CD4-positive, CD25-positive, alpha-beta regulatory T cell (primary cell): ENCODE measurements at places on chromosomes 2 and 18.

GRCh38 chr2:8551622-8552074, 130.2 kb upstream of the ID2 start:
- DNase-seq = no peak

DNA sequence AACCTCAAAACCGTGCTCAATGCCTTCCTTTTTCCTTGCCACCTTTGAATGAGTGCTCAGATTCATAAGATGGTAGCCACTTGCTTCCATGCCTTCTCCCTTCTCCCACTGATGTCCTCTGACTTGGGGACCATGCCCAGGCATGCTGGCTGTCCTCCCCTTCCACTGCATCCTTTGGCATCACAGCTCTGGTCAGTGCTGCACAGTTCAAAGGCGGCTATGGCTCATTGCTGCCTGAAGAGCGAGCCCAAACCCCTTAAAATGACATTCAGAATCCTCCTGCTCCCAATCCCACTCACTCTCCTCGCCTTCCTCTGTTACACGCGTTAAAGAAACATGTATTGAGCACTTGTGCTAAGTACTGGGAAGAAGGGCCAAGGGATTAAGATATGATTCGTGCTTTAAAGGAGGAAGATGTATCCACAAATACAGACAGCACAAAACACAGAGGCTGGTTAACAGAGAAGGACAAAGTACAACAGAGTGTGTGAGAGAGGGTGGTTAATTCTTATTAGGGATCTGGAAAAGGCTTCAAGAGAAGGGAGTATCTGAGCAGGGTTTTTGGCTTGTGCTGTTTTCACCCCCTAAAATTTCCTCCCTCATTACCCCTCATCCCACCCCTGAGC, 81.8 kb downstream of the CERKL start:
- no peak for DNase-seq

DNA sequence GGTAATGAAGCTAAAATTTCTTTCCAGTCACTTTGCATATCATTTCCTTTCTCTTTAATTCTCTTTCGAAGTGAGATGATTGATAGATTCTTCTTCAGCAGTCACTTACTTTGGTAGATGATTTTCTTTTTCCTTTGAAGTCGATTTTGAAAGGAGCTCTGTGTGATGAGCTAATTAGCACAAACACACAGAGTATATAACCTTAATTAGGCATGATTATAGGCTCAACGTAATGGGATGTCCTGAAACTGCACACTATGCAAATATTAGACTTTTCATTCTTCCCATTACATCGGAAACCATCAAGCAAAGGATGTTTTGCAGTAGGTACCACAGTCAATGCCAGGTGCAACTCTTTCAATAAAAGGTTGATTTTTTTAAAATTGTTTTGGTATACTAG, 6.4 kb upstream of the CTLA4 start:
- peak; percentile 79 for DNase-seq

GRCh38 chr2:68588589-68588988, 54.8 kb upstream of the PROKR1 start:
- no peak for DNase-seq

GRCh38 chr2:139790807-139791752, 1010.9 kb upstream of the NXPH2 start:
- no peak for DNase-seq

- DNase-seq = peak; percentile 11
Observed at GRCh38 chr2:152648336-152648735, 68.9 kb downstream of the PRPF40A start.

DNA sequence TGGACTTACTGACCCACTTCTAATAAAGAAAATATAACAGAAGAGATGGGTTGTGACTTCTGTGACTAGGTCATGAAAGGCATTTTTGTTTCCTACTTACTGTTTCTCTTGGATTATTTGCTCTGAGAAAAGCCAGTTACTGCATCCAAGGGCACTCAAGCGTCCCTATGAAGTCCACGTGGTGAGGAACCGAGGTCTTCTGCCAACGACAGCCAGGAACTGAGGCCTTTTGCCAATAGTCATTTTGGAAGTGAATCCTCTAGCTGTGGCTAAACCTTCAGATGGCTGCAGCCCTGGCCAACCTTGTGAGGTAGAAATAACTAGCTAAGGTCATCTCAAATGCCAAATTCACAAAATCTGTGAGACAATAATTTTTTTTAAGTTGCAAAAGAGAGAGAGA, 449.8 kb upstream of the RGPD4 start:
- DNase-seq = no peak

GRCh38 chr18:79393635-79394533, 1.8 kb upstream of the NFATC1 start:
- peak; percentile 41 for DNase-seq

DNA sequence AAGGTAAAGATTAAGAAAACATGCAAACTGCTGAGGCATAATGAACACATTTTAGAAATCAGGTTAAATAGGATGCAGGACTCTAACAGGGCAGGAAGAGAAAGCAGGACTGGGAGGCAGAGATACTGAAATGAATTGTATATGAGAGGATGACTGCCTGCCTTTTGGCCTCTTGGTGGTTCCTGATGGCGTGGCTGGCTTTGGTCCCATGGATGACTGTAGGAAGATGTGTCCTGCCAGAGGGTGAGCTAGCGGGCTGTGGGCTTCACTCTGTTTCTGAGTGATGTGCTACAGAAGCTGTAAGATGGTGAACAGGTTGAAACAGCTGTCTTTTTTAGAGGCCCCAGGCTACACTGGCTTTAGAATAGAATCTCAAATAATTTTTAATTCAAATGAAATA, 517.0 kb downstream of the SLC4A3 start:
- DNase-seq = no peak

DNA sequence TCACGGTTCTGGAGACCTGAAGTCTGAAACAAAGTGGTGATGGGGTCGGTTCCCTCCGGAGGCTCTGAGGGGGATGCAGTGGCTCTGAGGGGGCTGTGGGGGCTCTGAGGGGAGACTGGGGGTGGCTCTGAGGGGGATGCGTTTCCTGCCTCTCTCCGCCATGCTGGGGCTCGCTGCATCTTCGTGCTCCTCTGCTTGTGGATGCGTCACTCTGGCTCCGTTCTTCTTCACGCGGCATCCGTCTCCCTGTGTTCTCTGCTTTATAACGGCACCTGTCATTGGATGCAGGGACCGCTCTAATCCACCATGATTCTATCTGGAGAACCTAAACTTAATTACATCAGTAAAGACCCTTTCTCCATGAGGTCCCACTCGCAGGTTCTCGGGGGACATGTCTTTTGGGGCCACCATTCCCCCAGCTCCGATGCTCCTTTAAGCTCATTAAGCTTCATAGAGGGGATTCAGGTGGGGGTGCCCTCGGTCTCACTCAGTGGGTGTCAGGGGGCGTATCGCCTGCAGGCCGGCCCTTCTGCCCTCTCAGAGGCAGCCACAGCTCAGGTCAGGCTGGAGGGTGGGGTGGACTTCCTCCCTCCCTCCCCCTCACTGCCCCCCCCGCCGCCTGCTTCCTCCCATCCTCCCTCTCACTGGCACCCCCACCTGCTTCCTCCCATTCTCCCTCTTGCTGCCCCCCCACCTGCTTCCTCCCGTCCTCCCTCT, 18.4 kb downstream of the RTP5 start:
- no peak for DNase-seq

DNA sequence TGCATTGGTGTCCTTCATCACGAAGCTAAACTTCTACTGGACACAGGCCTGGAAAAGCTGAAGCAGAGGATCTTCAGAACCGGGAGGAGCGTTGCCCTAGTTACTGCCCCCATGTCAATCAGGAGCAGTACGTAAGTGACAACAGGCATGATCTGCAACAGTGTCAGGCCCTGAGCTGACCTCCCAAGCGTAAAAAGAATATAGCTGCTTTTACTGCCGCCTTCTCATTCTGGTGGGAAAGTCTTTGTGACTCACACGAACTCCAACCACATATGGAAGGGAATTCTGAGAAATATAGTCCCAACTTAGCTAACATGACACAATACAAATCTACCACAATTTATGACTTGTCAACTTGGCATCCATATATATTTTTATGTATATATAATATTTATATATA, 1007.7 kb upstream of the CDH2 start:
- DNase-seq = no peak

- peak; percentile 36 for DNase-seq
Observed at GRCh38 chr2:38634684-38635083, 31.2 kb upstream of the GALM start.

DNA sequence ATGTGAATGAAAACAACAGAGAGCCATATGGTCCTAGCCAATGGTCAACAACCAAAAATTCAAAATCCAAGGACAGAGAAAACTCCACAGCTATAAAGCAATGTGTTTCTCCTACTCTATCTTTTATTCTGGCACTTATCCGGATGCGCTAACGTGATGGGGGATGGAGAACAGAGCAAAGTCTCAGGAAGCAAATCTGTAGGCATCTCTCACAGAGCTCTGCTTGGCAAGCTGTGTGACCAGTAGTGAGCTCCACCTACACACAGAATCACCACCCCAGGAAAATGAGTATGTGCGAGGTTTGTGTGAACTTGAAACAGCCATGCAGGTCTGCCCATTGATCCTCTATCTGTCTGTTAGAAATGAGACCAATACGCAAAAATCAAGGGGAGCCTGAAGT, 584.3 kb downstream of the BCL11A start:
- no peak for DNase-seq

GRCh38 chr2:234502285-234502918, 5.5 kb upstream of the ARL4C start:
- DNase-seq = no peak

DNA sequence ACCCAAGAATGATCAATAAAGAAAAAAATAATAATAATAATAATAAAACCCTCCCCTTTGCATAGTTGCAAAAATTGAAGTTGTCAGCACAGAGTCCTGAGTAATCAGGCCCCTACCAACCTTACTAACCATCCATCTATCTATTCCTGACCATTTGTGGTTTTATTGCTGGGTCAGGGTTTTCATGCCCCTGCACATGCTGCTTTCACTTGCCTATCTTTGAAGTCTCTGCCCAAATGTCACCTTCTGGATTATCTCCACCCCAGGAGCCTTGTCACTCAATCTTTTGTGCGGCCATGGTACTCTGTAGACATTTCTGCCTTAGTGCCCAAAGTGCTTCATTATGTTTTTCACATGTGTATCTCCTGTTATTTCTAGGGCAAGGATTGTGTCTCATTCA, 35.1 kb downstream of the SLC30A6 start:
- no peak for DNase-seq

GRCh38 chr2:48965204-48965603, 189.1 kb downstream of the FSHR start:
- DNase-seq = no peak

GRCh38 chr2:199457147-199458008, at the start of gene SATB2:
Gene SATB2, minus strand, starts transcription at chr2:199457939. Its CDS starts 1,902 bp downstream, at chr2:199456037.
- DNase-seq = no peak

DNA sequence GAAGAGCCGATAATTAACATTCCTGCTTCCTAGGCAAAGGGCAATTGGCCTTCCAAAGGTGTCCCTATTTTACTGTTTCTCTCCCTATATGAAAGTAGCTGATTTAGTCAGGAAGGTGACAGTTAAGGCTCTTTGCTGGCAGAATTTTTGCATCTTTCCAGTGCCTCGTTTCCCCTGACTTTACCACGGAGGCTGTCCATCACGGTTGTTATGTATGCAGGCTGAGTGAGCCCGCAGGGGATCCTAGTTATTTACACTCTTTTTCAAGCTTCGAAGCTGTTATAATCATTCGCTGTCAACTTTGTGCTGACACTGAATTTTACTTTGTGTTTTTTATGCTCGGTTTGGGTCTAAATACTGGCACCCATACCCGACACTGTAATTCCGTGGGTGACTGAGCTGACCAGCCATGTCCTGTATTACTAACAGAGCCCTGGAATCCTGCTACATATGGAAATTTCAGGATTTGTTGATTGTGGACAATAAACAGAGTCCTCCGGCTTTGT, 713.8 kb upstream of the FANCL start:
- DNase-seq = no peak

GRCh38 chr18:75482880-75483279, 55.4 kb upstream of the SMIM21 start:
- DNase-seq = no peak

DNA sequence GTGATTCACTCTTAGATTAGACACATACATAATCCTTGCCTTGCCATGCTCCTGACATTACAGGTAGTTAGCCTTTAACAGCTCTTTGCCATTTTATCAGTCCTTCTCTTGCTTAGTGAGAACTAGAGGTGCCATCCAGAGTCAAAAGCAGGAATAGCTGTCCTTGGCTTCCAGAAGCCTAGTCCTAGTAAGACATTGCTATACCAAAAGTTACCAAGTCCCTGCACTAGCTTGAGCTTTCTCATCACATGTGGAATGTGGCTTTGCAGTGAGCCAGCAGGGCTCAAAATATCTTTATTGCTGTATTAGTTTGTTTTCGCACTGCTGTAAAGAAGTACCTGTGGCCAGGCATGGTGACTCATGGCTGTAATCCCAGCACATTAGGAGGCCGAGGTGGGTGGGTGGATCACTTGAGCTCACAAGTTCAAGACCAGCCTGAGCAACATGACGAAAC, 104.7 kb upstream of the NOSTRIN start:
- no peak for DNase-seq

DNA sequence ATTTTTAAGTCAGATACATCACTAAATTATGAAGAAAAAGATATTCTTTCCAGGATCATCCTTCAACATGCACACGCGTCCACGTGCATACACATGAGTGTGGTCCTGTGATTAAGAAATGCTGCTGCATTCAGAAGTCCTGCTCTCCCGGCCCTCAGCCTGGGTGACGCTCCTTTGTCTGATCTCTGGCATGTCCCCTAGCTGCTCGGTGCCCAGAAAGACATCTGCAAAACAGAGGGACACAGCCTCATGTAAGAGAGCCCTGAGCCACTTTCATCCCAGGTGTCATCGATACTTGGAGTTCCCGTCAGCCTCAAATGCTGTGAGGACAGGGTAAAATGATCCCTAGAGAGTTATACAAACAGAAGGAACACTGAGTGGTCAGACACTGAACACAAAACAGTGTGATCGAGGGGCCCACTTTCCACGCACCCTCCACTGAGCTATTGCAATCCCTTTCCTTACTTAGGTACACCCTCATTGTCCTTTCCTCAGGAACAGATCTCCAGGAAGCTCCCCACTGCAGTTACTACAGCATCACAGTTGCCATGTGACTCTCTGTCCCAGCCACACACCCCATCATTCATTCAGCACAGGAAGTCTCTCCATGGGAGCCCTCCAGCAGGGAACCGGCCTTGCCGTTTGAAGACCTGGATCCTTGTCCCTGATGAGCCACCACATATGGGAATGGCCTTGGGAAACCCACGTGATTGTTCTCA, 32.1 kb downstream of the CRACDL start:
- no peak for DNase-seq

GRCh38 chr18:34710934-34711333, 836 bp downstream of the DTNA start:
- no peak for DNase-seq

GRCh38 chr2:186644791-186645190, 49.1 kb upstream of the FAM171B start:
- no peak for DNase-seq

DNA sequence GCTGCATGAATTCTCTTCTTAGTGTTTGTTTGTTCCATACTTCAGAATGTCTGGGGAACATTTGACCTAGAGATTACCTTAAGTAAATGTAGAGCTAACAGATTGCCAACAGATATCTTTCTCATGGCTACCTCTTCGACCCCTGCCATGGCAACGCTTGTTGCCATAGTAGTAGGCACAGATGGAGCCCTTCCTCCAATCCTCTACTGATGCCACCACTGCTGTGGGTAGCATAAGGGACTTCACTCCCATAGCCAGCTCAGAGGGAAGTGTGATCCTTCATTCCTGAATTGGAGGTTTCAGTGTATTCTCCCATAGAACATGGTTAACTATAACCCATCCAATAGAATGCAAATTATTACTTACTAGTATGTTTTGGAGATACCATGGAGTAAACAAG, 543.6 kb upstream of the NRP2 start:
- DNase-seq = no peak

- no peak for DNase-seq
Observed at GRCh38 chr18:55346387-55346786, 241.6 kb downstream of the TCF4 start.
